Activated T-cell treated with anti-CD3 and anti-CD28 coated beads for 24 hours (primary cell): ENCODE measurements at places on chromosomes 16 and 17.

GRCh38 chr17:77742579-77742978, 215.9 kb upstream of the TNRC6C start:
- no peak for DNase-seq

DNA sequence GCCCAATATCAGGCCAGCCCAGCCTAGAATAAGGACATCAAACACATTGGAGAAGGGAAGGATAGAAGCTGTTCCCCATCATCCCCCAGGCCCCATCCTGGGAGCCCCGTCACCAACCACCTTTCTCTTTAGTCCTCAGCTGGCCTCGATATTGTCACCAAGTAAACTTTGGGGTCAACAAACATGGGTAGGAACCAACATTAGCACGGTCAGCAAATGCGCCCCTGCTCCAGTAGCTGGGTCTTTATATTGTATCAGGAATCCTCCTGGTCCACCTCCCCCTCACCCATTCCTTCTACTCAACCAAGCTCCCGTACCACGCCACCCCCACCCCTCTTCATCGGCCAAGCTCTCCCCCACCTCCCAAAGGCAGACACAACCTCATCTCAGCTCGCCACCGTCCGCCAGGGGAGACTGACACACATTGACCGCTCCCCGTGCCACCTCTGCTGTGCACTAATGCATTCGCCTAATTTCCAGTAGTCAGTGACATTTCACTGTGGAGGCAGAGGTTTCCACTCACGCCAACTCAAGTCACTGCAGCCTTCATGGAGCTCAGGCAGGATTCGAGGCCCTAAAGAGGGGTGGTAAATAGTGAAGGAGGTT, 20.7 kb upstream of the CBX2 start:
- no peak for DNase-seq

DNA sequence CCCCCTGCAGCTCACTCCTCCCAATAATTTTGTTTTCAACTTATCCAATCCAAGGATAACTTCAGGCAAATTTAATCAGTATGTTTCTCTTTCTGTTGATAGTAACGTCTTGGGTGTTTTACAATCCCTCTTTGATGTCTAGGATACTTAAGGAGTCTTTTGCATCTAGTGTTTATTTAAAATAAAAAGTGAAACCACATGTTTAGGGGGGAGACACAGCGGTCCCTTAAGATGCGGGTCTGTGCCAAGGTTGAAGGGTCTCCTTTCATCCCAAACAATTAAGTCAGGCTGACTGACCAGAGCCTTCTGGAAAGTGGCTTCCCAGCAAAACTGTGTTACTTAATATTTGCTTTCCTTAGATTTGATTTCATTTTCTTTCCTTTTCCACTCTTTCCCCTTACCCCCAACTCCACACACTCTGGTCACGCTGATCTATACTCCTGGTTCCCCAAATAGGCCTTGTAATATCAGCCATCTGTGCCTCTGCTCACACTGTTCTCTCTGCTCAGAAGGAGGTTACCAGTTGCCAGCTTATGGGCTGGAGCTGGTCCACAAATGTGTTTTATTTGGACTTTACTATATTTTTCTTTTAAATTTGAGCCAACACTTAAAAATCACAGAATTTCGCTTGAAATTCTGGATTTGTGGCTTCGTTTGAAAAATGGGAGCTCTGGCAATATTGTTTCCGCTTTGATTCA, 11.2 kb downstream of the ANKS4B start:
- DNase-seq = no peak

- no peak for DNase-seq
Measured at GRCh38 chr17:33266116-33266515, 27.0 kb downstream of the ASIC2 start.

- DNase-seq = no peak
Measured at GRCh38 chr16:80973991-80974390, 32.7 kb downstream of the CMC2 start.

GRCh38 chr16:72530434-72530833, 358.5 kb upstream of the PMFBP1 start:
- DNase-seq = no peak
